Stimulated activated CD8-positive, alpha-beta memory T cell treated with anti-CD3 and anti-CD28 coated beads, Interleukin-7, amount 100 ng/mL, for 48 hours (primary cell): ENCODE measurements at places on chromosomes 12 and 14.

- DNase-seq = no peak
Observed at GRCh38 chr14:43087666-43088065, 1419.4 kb downstream of the FSCB start.

DNA sequence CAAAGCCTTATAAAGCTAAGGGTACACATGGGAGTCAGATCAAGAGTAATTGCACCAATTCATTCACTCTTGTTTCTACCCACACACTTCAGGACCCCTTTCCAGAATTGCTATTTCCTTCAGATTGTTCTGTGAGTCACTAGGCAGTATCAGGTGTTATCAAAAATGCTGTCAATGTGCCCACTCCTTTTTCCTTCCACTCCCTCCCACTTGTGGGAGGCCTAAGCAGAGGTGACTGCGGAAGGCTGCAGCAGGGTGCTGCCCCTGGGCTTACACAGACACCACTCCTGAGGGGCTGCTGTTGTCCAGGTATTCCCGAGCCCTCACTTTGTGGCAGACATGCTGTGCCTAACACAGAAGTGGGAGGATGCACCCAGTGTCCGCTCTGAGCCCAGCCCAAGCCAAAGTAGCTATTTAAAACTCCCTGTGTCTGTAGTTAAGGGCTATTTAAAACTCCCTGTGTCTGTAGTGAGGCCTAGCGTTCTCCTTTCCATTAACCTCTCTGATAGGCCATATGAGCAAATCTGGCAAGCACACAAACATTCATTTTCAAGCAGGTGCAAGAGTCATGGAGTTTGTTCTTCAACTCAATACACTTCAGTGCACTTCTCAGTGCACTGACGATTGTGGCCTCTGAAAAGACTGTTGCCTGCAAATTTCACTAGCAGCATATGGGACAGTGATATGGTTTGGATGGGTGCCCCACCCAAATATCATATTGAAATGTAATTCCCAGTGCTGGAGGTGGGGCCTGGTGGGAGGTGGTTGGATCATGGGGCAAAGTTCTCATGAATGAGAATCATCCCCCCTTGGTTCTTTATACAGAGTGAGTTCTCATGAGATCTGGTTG, 117.8 kb downstream of the PHLDA1 start:
- DNase-seq = peak; percentile 46

DNA sequence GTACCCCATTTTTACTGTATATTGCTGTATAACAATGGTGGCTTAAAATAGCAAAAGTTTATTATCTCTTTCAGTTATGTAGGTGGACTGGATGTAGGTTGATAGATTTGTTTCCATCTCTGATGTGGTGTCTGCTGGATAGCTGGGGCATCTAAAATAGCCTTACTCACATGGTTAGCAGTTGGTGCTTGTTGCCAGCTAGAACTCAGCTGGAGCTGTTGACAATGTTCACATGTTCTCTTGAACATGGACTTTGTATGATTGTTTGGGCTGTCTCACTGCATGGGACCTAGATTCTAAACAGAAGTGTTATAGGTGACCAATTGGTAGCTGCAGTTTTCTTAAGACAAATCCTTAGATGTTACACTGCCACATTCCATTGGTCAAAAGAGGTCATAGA, 126.9 kb downstream of the GPHN start:
- DNase-seq = no peak

- DNase-seq = no peak
Observed at GRCh38 chr14:100476012-100476822, 111.0 kb downstream of the BEGAIN start.

- no peak for DNase-seq
Observed at GRCh38 chr12:12240662-12241340, 26.0 kb downstream of the LRP6 start.

DNA sequence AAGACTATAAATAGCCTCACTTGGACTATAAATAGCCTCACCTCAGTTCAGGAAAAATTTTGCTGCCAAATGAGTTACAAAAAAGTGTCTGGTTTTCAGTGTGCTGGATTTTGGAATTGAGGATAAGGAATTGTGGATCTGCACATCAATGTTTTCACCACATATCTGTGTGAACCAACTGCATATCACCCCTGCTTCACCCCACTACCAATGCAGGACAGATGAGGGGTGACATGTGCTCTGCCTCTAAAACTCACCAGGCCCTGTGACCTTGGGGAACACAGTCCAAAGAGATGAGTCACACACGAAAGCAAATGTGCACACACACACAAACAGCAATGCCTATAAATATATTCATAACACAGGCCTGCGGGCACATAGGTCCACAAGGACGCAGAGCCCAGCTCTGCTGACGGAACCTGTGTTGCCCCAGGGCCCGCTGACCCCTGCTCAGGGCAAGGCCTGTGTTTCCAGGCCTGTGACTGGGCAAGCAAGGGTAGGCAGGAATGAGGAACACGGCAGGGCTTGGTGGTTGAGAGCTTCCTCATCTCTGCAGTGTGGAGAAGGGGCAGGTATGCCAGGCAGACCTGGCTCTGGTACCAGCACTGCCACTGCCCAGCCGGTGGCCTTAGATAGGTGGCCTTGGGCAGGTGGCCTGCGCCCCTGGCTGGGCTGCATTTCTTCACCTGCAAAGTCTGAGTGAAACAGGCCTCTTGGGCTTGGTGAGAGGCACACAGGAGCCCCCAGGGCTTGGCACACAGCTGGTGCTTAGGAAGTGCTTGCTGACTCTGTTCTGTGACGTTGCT, 82.4 kb downstream of the ARL6IP4 start:
- DNase-seq = no peak

GRCh38 chr14:73003681-73004080, 23.2 kb downstream of the ZFYVE1 start:
- no peak for DNase-seq

DNA sequence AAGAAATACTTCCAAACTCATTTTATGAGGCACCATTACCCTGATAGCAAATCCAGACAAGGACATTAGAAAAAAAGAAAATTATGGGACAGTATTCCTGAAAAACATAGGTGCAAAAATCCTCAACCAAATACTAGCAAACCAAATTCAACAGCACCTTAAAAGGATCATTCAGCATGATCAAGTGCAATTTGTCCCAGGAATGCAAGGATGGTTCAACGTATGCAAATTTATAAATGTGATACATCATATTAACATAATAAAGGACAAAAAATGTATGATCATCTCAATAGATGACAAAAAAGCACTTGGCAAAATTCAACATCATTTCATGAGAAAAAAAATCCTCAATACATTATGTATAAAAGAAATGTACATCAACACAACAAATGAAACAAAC, 162.9 kb downstream of the DUSP6 start:
- DNase-seq = no peak

DNA sequence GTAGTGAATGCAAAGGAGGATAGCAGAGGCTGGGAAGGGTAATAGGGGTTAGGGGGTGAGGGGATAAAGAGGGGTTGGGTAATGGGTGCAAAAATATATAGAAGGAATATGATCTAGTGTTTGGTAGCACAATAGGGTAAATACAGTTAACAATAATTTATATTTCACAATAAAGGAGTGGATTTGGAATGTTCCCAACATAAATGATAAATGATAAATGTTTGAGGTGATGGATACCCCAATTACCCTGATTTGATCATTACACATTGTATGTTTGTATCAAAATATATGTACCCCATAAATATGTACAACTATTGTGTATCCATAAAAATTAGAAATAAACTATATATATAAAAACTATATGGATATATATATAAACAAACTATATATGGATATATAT, 999 bp upstream of the MYRFL start:
- no peak for DNase-seq

DNA sequence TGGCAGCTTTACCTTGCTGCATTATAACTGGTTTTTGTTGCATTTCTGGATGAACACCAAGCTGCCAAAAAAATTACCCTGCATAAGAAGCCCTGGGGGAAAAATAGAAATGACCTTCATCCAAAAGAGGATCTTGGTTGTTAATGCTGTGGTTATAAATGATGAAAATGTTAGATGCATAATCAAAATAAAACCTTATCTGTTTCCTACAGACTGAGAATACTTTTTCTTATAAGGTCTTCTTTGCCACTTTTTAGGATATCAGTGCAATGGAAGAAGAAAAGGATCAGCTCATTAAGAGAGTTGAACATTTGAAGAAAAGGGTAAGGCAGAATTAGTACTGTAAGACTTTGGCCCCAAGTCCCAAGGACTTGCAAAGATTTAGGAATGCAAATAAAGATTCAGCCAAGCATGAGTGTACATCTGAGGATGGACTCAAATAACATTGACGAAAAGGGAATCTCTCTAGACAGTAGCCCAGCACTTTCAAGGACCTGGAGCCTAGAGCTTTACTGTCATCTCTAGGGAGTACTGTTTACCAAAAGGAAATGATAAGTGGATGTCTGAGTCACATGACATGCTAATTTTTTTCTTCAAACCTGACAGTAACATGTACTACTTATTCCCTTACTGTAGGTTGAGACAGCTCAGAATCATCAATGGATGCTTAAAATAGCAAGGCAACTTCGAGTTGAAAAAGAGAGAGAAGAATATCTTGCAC, 10.7 kb downstream of the IFT81 start:
- DNase-seq = no peak

DNA sequence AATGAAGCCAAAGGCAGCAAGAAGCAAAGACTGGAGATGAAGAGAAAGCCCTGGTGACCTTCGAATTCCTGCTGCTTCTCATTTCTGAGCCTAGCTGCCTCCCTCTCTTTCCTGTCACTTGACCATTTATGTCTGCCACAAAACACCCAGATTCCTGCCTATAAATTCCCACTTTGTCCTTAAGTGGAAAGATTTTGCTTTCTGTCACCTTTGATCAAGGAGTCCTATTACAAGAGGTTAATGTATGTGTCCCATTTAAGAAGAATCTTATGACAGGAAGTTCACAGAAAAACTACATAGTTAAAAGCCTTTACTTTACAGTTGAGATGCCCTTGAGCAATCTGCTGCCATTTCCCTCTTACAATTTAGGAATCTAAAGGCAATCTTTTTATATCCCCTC, 155.7 kb downstream of the GALC start:
- DNase-seq = no peak

DNA sequence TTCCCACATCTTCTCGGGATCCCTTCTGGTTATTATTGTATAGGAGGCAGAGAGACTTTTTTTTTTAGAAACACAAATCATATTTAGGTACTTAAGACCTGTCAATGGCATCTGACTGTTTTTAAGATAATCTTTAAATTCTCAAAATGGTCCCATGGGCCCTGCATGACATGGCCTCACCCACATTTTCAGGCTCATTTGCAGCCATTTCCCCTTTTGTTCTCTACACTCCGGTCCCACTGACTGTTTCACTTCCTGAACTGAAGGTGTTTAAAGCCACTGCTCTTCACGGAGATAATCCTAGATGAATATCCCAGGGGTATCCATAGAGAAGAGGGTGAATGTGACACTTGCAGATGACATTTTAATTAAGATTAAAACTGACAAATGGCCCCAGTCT, 12.3 kb upstream of the C12orf71 start:
- no peak for DNase-seq

GRCh38 chr14:56120091-56120691, 2.0 kb downstream of the PELI2 start:
- no peak for DNase-seq

DNA sequence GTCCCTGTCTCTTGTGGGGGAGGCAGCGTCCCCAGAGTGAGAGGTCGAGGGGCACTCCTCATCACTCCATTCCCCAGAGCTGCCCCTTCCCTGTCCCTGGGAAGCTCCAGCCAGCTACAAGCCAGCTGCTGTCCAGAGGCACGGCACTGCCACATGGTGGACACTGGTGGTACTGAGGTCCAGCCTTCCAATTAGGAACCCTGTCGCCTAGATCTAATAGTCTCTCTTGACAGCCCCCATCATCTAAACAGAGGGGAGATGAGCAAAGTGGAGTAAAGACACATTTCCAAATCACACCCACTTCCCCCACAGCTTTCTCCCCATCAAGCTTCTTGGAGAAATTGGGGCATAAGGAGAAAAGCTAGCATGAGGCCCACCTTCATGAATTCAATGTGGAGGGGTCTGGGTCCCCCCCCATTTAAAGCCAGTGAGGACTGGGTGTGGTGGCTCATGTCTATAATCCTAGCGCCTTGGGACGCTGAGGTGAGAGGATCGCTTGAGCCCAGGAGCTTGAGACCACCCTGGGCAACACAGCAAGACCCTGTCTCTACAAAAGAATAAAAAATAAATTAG, 2.1 kb upstream of the INHBE start:
- no peak for DNase-seq

GRCh38 chr12:130481392-130481879, 143.7 kb downstream of the PIWIL1 start:
- DNase-seq = no peak

GRCh38 chr12:78888568-78888967, 24.0 kb downstream of the SYT1 start:
- DNase-seq = no peak

DNA sequence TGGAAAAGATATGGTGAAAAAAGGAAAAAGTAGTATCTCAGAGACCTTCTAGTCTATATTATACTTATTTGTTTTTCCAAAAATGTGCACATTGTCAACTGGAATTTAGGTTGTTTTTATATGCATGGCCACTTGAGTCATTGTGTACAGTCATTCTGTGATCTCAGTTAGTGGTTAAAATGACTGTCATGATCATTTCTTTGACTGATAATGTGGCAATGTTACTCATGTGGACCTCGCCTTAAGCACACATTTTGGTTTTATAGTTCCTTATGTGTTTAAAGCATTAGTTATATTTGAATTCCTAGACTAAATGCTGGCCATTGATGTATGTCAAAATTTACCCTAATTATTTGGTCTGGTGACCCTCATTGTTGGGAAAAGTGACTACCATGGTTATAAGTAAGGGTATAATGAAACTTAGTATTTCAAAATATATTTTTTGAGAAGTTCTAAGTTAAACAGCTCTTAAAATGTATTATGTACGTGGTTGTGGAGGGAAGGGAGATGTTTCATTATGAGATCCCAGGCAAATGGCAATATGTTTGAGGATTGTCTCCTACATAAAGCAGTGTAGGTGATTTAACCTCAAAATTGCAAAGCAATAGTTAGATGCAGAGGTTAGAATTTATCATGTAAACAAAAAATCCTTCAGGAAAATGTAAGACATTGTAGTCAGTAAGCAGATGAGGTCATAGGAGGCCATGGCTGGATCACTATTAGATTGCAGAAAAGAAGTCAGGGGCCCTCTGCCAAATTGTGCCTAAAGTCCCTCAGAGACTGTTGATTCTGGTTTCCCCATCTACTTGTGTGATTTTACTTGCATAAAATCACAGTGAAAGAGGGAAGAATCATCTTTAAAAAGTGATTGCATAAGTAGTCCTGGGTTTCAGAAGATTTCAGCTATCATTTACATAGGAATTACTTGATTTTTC, 17.5 kb downstream of the PNMA1 start:
- DNase-seq = no peak

- no peak for DNase-seq
Observed at GRCh38 chr14:32950584-32950983, 11.9 kb downstream of the NPAS3 start.

- no peak for DNase-seq
Observed at GRCh38 chr12:2334689-2335088, 281.9 kb downstream of the CACNA1C start.

GRCh38 chr12:117595751-117596150, 234.3 kb upstream of the NOS1 start:
- no peak for DNase-seq

GRCh38 chr12:90064852-90065801, 356.5 kb upstream of the ATP2B1 start:
- no peak for DNase-seq
